ENCODE measurements at places on chromosomes 1 and 21.
A peak's percentile ranks its signal among the peaks of the same experiment; 100 is the strongest.

GRCh38 chr1:235741294-235741693 lies 91.7 kb upstream of the GNG4 start:
- no peak for DNase-seq

- DNase-seq: no peak
Observed at GRCh38 chr1:32861904-32862695, 8.6 kb downstream of the FNDC5 start.

GRCh38 chr1:207495801-207496792 lies at the start of gene CR1:
TSS of gene CR1 (plus strand) at chr1:207496157. CDS start at chr1:207496268, 111 bp downstream.
- DNase-seq: peak; percentile 22

GRCh38 chr1:186178426-186179043 lies 196.5 kb downstream of the TPR start:
- no peak for DNase-seq

DNA sequence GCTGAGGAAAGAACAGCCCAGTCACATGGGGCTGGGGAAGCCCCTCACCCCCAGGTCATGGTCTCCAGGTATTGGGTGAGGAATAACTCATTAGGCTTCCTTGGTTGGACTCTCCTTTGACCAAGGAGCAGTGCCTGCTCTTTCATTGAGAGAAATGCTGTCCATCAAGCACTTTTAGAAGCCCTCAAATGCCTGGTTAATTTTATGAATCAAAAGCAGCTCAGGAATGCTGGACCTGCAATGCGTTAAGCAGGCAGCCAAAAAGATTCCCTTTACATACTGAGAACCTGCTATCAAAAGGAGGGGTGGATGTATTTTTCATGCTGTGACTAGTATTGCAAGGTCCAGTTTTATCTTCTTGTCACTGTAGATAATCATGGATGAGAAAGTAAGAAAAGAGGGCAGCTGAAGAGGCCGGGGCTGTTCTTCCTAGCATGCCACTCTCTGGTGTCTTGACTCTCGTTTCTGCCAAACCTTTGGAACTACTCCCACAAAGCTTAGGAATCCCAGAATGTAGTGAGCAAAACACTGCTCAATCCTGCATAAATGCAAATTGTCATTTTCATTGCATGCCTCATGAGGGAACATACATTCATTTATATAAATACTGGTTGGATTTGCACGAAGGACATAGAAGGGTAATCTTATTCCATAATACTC lies 2.1 kb upstream of the CD58 start:
- DNase-seq: no peak

DNA sequence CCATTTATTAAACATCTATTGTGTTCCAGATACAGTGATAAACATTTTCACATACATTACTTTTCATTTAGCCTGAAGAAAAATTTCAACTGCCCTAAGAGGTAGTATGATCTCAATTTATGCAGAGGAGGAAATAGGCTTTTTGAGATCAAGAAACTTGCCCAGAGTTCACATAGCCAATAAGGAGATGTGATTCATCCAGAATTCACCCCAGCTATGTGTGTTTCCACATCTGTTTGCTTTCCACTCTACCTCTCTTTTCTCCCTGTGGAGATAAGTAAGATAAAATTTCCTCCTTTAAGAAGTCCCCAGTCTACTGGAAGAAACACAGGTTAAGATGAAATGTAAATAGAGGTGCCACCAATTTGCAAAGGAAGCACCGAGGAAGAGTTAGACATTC lies 199.7 kb upstream of the C8B start:
- no peak for DNase-seq

Data from activated T-cell treated with anti-CD3 and anti-CD28 coated beads for 48 hours (primary cell).